Left renal pelvis (tissue), 4 donors: ENCODE measurements at places on chromosomes 3 and 15.

GRCh38 chr3:41356775-41357174, 157.5 kb downstream of the CTNNB1 start:
- DNase-seq, result no peak

DNA sequence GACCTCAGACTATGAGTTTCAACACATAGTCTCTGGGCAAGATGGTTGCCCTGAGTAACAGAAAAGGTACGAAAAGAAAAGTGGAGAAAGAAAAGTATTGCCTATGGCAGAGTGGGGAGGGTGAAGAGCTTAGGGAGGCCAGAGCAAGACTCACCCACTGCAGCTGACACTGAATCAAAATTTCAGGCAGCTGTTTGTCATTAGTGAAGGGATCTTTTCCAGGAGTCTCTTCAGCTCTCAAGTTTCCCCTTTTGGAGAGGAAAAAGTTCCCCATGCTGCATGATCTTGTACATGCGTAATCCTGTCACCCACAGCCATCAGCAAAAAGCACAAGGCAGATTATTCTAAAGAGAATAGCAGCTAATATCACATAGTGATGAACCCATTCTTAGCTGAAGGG, 616.9 kb upstream of the GBE1 start:
- DNase-seq, result no peak

DNA sequence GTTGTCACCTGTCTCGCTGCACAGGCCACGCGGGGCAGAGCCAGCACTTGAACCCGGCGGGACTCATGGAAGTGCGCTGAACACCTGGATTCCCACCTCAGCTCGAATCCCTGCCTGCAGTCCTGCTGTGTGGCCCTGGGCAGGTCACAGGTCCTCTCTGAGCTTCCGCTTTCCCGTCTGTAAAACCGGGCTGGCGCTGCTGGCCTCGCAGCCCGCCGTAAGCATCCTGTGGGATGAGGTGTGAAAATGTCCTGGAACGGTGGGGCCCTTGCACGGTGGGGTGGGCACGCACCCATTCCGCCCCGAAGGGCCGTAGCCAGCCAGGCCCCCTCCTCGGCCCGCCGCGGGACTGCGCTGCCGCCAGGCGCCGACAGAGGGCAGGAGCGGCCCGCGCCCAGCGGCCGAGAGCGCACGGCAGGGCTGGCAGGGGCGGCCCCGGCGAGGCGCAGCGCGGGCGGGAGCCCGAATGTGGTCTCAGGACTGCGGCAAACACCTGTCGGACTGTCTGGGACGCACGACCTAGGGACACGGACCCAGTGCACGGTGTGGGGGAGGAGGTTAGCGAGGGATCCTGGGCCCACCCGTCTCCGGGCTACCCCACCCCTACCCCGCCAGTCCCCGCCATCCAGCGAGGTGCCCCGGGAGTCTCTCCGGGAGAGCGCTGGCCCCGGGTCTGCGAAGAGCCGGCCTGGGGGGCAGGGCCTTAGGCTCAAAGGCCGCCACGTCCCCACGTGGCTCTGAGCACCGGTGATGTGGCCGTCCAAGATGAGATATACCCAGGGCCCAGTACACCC, 40.4 kb downstream of the DNAJB8 start:
- DNase-seq, result no peak

DNA sequence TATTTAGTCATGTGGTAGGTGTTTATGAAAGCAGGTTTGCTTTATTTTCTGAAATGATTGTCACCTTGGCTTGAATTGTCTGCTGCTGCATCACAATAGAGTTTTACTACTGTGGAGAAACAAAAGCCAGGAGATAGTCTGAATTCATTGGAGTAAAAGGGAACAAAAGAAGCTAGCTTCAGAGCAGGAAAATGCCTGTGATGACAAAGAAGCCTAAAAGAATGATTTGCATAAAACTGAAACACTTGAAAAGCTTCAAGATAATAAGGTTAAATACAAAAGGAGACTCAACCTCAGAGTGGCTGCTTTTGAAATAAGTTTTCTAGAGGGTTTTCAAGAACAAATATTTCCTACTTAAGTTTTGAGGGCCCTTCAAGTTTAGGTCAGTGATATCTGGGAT, 138.3 kb downstream of the PTPRG start:
- no peak for DNase-seq

- no peak for DNase-seq
These were observed 92.3 kb downstream of the FRMD5 start for GRCh38 chr15:44102675-44103254.

DNA sequence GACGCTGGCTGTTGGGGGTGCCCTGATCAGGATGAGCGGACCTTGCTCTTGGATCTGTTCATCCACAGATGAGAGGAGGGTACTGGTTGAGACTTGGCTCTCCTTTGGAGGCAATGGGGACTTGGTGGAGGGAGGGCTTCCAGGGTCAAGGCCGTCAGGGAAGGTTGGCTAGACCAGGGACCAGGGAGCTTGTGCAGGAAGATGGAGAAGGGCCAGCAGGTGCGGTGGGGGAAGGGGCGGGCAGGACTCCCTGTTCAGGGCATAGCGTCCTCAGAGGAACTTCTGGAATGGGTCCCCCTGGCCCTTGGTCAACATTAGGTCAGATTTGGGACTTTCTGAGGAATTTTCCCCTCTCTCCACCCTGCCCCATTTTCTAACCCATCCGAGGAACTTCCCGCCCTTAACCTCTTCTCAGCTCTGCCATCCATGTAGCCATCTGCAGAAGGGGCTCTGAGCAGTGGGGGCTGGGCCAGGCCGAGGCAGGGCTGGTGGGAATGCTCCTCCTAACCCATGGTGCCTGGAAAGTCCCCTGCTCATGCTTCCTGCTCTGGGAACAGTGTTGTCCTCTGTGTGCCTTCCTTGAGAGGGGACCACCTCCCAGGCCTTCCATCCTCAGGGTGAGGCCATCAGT, 11.5 kb downstream of the SNX33 start:
- no peak for DNase-seq

DNA sequence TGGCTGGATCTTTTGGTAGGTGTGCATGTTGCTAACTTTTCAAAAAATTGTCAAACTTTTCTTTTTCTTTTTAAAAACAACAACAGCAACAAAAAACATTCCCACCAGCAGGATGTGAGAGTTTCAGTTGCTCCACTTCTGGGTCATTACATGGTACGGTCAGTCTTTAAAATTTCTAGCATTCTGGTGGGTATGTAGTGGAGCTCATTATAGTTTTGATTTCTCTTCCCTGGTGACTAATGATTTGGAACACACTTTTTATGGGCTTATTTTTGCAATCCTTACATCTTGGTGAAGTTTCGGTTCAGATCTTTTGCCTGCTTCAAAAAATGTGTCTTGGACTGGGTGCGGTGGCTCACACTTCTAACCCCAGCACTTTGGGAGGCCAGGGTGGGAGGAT, 19.3 kb downstream of the ATP1B3 start:
- DNase-seq, result no peak

DNA sequence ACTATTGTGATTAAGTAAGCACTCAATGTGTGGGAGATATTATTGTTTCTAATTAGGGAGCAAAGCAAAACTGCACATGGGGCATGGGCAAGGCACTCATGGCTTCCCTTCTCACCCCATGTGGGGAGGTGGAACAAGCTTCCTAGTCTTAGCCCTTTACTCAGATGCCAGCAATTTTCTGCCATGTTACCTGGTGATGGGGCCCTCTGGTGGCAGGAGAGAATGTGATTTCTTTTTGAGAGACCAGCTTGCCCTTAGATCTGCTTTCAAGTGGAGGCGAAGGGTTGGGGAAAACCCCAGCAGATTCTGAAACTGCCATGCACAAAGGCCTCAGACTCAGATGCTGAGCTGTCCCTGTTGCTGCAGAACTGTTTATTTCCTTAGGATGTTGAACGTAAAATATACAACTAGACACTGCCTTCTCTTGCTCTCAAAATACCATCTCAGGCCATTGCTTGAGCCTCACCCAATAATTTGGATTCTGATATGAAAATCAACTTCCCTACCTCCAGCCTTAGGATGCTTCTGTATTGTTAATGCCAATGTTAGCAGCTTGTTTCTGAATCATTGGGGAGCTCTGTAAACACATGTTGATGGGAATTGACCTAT, 130.2 kb upstream of the TPRG1 start:
- DNase-seq, result peak; percentile 6

DNA sequence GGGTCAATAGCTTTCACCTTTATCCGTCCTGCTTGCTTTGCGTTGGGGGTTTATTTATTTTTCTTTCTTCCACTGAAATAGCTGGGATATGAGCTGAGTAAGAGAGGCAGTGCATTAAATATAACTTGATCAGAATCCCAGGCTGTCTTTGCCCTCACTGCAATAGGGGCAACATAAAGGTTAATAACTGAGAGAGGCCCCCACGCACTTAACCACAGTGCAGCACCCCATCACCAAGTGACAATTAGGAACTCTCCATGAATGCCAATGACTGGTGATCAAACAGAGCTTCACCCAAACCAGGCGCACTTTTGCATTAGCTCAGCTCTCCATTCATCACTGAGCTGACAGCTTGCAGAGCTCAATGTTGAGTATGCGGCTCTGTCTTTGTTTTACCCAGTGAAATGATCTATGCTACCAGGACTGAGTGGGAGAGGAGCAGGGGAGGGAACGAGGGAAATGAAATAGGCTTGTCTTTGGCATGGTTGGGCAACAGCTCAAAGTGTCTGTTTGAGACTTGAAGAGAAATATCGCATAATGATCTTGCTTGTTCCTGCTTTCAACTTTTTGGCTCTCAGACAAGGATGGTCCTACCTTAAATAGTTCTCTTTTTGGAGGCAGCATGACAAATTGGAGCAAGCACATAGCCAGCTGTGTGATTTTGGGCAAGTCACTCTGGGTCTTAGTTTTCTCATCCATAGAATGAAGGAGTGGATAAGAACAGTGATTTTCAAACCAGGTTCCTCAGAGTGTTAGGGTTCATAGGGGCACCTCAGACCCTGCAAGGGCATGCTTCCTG, 14.5 kb upstream of the GLCE start:
- no peak for DNase-seq

GRCh38 chr3:31425401-31425800, 107.3 kb upstream of the STT3B start:
- no peak for DNase-seq

- no peak for DNase-seq
These were observed 615.8 kb upstream of the ZNF385D start for GRCh38 chr3:22366781-22367180.

GRCh38 chr3:58321791-58322190, 10.9 kb upstream of the PXK start:
- no peak for DNase-seq

- no peak for DNase-seq
These were observed 113.7 kb upstream of the SMAD3 start for GRCh38 chr15:66951531-66952320.

DNA sequence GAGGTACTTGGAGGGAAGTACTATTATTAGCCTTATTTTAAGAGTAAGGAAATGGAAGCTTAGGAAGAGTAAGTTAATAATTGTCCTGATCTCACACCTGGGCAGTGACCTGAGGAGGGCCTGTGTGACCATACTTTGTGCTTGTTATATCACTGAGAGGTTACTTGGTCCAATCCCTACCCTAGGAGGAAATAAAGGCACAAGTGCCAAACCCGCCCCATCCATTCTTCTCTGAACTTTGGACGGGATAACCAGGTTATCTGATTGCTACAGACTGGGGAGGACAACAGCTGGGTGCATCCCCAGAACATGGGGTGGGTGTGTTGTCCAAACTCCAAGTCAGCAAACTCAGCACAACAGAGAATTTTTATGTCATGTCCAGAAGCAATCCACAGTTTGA, 77.7 kb upstream of the NR2E3 start:
- DNase-seq, result no peak

GRCh38 chr3:187735383-187735782, 9.9 kb downstream of the BCL6 start:
- no peak for DNase-seq

DNA sequence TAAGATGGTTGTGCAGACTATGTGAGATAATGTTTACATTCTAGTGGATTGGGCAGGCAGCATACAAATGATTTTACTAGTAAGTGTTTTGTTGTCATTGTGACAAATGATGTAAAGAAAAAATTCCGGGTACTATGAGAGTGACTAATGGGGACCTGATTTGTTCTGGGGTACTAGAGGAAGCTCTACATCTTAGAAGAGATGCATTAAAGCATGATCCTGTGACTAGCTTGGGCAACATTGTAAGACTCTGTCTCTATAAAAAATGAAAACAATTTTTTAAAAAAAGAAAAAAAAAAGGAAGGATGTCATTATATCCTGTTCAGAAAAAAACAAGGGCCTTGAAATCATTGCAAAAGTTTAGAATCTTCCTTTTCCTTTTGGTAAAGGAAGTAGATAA, 58.1 kb upstream of the MYRIP start:
- no peak for DNase-seq

- DNase-seq, result no peak
These were observed 53.6 kb upstream of the AP4E1 start for GRCh38 chr15:50854601-50855490.
